ENCODE measurements at places on chromosomes 11 and 22.

GRCh38 chr22:37243402-37244113 lies 511 bp downstream of the RAC2 start:
- DNase-seq, result no peak

DNA sequence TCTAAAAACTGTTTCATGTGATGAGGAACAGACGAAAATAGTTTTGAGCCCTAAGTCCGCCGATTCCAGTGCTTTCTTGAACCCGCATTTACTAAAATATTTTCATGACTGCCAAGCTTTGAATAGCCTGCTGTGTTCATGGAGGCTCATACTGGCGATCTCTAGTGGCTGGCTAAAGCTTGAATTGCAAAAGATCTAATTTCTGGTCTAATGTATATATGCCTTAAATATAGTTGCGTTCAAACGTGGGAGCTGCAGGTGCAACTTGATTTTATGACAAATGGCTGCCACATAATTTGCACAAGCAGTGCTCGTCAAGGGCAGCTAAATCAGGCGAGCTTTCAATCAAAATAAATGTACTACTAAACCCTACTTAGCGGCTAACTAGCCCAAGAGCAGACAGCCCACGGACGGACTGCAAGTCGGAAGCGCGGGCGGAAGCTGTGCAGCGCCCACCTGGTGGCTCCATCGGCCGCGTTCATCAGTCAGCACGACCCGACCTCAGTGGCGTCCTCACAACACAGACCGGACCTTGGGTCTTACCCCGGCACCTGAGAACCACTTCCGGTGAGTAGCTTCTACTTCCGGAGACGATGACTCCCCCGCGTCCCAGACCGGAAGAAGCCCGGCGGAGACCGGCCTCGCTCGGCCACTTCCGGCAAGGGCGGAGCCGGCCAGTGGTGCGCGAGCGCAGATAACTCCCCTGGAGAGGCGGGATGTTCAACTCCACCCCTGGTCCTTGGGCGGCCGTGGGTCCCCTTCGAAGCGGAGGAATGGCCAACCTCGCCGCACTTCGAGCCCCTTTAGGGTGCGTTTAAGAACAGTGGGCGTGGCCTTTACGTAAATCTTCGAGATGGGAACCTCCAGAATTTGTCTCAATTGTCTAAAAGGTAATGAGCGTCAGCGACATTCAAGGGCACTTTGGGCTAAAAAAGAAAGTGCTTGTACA lies 6.1 kb downstream of the RPL27A start:
- peak; percentile 86 for DNase-seq

DNA sequence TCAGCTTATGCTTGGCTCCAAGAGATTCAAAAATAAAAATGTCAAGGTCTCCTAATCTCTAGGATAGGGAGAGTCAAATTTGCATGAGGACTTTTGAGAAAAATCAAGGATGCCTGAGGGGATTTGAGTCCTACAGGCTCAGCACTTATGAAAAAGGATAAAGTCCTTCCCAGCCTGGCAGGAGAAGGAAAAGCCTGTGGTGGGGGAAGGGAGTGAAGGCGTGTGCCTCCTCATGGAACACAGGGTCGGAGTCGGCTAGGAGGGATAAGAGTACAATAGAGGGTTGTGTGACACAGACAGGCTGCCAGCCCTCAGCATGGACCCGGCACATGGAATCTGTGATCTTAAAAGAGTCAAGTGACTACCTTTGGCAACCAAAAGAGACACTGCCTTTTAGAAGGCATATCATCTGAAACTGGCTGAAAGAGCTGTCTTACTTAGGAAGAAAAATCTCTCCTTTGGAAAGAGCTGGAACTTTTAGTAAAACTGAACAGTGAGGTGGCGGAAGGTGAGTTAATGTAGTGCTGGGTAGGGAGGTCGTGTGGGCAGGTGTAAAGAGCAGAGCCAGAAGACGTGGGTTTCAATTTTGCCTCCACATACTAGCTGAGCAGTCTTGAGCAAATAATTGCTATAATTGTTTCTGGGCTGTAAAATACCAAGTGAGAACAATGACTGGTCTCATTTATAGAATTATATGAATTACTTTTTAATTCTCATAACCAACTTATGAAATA lies 58.8 kb upstream of the RDX start:
- DNase-seq, result no peak

- DNase-seq, result no peak
Measured at GRCh38 chr22:28021116-28021997, 102.3 kb upstream of the PITPNB start.

GRCh38 chr11:111049131-111049530 lies 196.4 kb upstream of the POU2AF2 start:
- DNase-seq, result no peak

GRCh38 chr22:41919357-41920224 lies 4.7 kb upstream of the SHISA8 start:
- DNase-seq, result peak; percentile 67

DNA sequence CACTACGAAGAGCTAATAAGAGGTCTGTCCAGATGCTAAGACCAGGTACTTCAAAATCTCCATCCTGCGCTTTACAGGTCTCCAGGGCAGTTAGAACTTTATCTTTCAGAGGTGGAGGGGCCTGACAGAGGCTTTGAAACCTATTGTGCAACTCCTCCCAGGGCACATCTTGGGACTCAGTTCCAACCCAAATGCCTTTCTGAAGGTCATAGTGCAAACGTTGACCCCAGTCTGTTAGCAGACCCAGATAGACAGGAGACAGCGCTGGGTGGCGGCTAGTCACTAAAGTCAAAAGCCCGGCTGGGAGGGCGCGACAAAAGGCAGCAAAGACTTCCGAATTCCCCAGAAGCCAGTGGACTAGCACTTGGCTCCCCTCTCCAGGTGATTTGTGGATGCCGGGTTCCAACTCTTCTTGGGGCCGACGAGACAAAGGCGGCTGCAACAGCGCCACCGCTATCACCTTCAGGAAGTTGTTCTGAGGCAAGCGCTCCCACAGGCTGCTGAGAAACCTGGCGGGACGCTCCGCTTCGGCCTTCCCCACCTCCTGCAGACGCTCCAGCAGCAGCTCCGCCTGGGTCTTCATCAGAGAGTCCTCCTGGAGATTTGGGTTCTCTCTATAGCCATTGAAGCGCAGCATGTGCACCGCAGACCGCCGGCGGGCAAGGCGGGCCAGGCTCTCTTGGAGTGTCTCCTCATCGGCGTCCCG lies 728 bp downstream of the FANCF start:
- DNase-seq, result no peak

DNA sequence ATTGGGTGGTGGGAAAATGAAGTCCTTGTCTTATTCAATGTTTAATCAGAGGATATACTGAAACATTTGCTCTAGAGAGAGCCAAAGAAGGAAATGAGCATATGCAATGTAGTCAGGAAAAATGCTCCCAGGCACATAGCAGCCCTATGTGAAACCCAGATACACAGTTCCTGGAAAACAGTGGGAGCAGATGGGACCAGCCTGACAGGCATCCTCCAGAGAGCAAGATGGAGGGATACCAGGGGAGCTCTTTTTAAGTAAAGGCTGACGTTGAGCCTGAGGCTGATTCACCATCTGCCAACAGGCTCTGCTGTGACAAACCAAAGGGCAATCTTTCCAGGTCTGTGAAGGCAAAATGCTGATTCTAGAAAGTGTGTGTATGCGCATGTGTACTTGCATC lies 559.4 kb upstream of the KIRREL3 start:
- no peak for DNase-seq
